Activated CD4-positive, alpha-beta memory T cell treated with anti-CD3 and anti-CD28 coated beads for 36 hours (primary cell): ENCODE measurements at places on chromosomes 7 and 10. TPM values are rescaled to one million over a fixed set of nuclear protein-coding genes. Genes with fewer than 3 reads are reported as not detected.

Gene GPR37
- 0.07 TPM for total RNA-seq

Gene ELOVL3
- total RNA-seq, result 0.56 TPM

Gene LRRN3
- total RNA-seq, result 4.0 TPM

Gene TMEM196
- total RNA-seq, result not detected

Gene PTF1A
- not detected for total RNA-seq

Gene TSC22D4
- 87.8 TPM for total RNA-seq

Gene ENO4
- total RNA-seq, result not detected

Gene ADAP1
- 14.1 TPM for total RNA-seq

- H3K27ac ChIP-seq, result no peak overlapping the region
- H3K4me1 ChIP-seq, result no peaks in the 10 kb centered on the region
- H3K27me3 ChIP-seq, result no peaks in the 10 kb centered on the region
- no peak overlapping the region for H3K4me3 ChIP-seq
Measured at GRCh38 chr10:126242397-126243260, 145.6 kb downstream of the ADAM12 start.

GRCh38 chr7:95330204-95330960 is 6.0 kb upstream of the PON1 start:
- H3K4me1 ChIP-seq, result peaks cover 13% of the 10 kb centered on the region
- peaks cover 5% of the 10 kb centered on the region for H3K27me3 ChIP-seq

DNA sequence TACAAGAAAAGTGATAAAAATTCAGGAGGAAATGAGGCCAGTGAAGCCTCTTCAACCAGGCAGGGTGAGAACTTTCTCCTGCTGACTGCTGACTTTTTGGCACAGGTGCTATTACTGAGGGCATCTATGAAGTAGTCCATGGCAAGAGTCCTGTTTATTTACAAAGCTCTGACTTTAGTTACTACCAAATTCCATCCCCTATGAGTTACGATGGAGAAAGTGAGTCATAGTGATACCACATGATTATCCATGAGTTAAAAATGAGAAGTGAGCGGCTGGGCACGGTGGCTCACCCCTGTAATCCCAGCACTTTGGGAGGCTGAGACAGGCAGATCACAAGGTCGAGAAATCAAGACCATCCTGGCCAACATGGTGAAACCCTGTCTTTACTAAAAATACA is 19.9 kb downstream of the CCDC3 start:
- DNase-seq, result no peak
- H3K27me3 ChIP-seq, result peaks cover 23% of the 10 kb centered on the region
- no peaks in the 10 kb centered on the region for H3K36me3 ChIP-seq
- no peak overlapping the region for H3K4me3 ChIP-seq

GRCh38 chr10:94093286-94093905 is 99.7 kb downstream of the PLCE1 start:
- H3K36me3 ChIP-seq, result no peaks in the 10 kb centered on the region
- H3K4me1 ChIP-seq, result no peaks in the 10 kb centered on the region
- no peak for DNase-seq
- peaks cover 2% of the 10 kb centered on the region for H3K27me3 ChIP-seq
- no peak overlapping the region for H3K27ac ChIP-seq

DNA sequence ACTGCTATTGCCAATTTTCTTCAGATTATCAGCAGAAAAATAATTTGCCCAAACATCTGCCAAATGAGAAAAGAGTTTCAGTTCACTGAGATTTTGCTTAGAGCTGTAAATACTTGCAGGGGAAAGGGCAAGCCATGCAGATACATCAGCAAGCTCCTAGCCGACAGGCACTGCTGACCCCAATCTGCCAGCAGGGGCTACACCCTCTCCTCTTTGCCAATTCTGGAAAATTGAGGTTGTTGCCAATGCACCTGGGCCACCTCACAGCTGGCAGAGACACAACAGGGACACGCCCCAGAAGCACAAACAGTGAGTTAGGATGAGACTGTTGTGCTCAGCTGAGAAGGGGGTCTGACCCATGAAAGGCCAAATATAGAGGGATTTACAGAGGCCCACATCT is 129.5 kb upstream of the MYO3A start:
- no peak overlapping the region for H3K4me3 ChIP-seq
- no peak for DNase-seq
- H3K27ac ChIP-seq, result no peak overlapping the region
- H3K36me3 ChIP-seq, result no peaks in the 10 kb centered on the region
- H3K27me3 ChIP-seq, result no peaks in the 10 kb centered on the region
- H3K4me1 ChIP-seq, result no peaks in the 10 kb centered on the region

- DNase-seq, result no peak
- peaks cover 5% of the 10 kb centered on the region for H3K4me1 ChIP-seq
- H3K27me3 ChIP-seq, result no peaks in the 10 kb centered on the region
- no peaks in the 10 kb centered on the region for H3K36me3 ChIP-seq
- no peak overlapping the region for H3K4me3 ChIP-seq
Measured at GRCh38 chr7:131218727-131219128, 108.9 kb upstream of the MKLN1 start.

- H3K36me3 ChIP-seq, result peaks cover 5% of the 10 kb centered on the region
- H3K27me3 ChIP-seq, result no peaks in the 10 kb centered on the region
- H3K4me1 ChIP-seq, result peaks cover 9% of the 10 kb centered on the region
- no peak for DNase-seq
- H3K27ac ChIP-seq, result no peak overlapping the region
Measured at GRCh38 chr10:35480142-35480541, 125.0 kb upstream of the GJD4 start.

DNA sequence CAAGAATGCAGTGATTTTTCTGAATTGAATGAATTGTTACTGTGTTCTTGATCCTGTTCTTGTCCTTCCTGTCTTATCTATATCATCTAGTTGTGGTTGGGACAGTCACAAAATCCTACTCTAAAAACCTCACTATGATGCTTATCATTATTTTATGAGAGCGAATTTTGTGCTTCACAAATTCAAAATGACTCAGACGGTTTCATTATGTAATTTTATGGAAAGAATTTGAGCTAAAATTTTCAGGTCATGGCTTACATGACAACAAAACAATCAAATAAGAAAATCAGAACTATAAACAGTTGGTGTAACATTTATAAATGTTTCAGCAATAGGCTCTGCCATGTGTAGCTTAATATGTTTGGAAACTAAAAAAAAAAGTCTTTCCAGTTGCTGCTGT is 6.9 kb downstream of the PRKAR2B start:
- no peaks in the 10 kb centered on the region for H3K36me3 ChIP-seq
- no peak overlapping the region for H3K4me3 ChIP-seq

DNA sequence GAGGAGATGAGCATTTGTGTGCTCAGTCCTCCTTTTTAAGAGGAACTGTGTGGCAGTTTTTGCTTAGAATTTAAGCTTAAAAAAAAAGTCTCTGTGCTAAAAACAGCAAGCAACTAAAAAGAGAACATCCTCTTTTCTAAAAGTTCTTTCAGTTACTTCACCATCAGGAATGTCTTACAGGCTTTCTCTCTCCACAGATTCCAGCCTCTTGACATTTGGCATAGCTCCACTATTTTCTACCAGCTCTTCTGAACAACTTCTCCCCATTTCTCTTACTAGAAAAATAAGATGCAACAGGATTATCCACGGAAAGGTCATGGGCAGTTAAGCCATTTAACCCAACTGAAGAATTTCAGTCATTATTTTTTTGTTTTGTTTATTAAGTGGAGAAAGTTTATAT is 13.2 kb downstream of the PCLO start:
- no peaks in the 10 kb centered on the region for H3K27me3 ChIP-seq
- DNase-seq, result no peak
- H3K4me3 ChIP-seq, result no peak overlapping the region
- H3K27ac ChIP-seq, result no peak overlapping the region
- H3K4me1 ChIP-seq, result no peaks in the 10 kb centered on the region

GRCh38 chr10:104862-105565 is 30.2 kb upstream of the ZMYND11 start:
- H3K4me3 ChIP-seq, result no peak overlapping the region
- H3K4me1 ChIP-seq, result peaks cover 4% of the 10 kb centered on the region
- DNase-seq, result no peak
- H3K36me3 ChIP-seq, result no peaks in the 10 kb centered on the region

- peak overlapping the region; percentile 90 for H3K27ac ChIP-seq
- peaks cover 2% of the 10 kb centered on the region for H3K27me3 ChIP-seq
- peaks cover 30% of the 10 kb centered on the region for H3K4me1 ChIP-seq
- no peaks in the 10 kb centered on the region for H3K36me3 ChIP-seq
Measured at GRCh38 chr10:21526860-21527597, 1.5 kb upstream of the SKIDA1 start.

- H3K27me3 ChIP-seq, result peaks cover 3% of the 10 kb centered on the region
- H3K36me3 ChIP-seq, result peaks cover 2% of the 10 kb centered on the region
Measured at GRCh38 chr10:132368881-132369635, 27.9 kb upstream of the PWWP2B start.

GRCh38 chr7:92075455-92076158 is 58.7 kb downstream of the CYP51A1 start:
- H3K36me3 ChIP-seq, result peaks cover 23% of the 10 kb centered on the region
- no peak overlapping the region for H3K4me3 ChIP-seq
- DNase-seq, result no peak
- no peak overlapping the region for H3K27ac ChIP-seq

GRCh38 chr7:29408841-29409243 is 154.8 kb upstream of the PRR15 start:
- H3K27ac ChIP-seq, result no peak overlapping the region
- no peaks in the 10 kb centered on the region for H3K36me3 ChIP-seq
- DNase-seq, result peak; percentile 41
- H3K4me3 ChIP-seq, result no peak overlapping the region
- no peaks in the 10 kb centered on the region for H3K4me1 ChIP-seq

- no peaks in the 10 kb centered on the region for H3K36me3 ChIP-seq
- DNase-seq, result no peak
- H3K27ac ChIP-seq, result no peak overlapping the region
- H3K27me3 ChIP-seq, result peaks cover 7% of the 10 kb centered on the region
Measured at GRCh38 chr7:115267503-115267902, 345.6 kb downstream of the MDFIC start.

DNA sequence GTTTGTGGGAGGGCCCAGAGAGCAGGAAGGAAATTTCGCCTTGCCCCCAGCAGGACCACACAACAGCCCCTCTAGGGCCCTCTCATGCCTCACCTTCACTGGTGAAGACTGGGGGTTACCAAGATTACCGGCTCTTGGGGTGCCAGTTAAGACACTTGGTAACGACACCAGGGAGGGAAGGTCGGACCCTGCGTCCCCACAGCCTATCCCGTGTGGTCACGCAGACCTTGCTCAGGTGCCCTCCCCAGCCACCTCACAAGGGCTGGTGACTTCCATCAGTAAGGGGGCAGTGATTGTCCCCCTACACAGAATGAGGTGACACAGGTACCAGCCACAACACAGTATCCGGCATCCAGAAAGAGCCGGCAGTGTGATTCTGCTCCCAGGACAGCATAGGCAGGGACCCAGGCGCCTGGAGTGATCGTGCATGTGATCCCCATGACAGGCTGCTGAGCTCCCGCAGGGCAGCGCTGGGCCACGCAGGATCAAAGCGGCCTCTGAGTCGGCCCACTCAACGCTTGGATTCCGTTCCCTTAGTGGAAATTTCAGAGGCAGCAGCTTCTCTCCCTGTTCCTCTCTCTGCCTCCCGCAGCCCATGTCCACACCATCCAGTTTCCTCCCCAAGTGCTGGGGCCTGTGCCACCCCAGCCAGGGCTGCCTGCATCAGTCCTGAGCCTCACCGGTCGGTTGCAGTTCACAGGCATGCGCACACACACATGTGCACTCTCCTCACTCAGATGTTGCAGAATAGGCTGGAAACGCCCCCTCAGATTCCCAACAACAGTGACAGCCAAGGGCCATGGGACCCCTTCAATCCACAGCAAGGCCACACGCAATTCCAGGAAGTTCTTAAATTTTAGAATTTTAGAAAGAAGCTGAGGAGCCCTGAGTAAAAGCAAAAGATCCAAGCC is 35.8 kb downstream of the CAMK2B start:
- H3K27me3 ChIP-seq, result peaks cover 22% of the 10 kb centered on the region
- no peaks in the 10 kb centered on the region for H3K4me1 ChIP-seq
- H3K27ac ChIP-seq, result no peak overlapping the region
- H3K4me3 ChIP-seq, result no peak overlapping the region
- H3K36me3 ChIP-seq, result no peaks in the 10 kb centered on the region

DNA sequence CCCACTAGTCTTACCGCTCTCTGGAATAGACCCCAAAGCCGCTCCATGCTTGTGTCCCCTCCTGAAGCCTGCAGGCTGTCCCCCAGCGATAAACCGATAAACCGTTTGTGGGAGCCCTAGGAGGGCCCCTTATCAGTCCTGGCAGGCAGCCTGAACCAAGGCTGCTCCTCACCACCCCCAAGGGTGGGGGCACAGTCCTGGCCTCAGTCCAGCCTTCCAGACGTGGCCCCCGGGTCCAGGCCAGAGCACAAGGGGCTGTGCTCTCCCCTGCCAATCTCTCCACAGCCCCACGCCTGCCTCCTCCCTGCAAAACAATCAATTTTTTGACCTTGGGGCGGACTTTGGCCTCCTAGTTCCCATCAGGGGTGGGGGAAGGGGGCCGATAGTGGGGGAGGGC is at the start of gene TFR2:
Gene TFR2, minus strand, starts transcription at position 90 of the 397 bp plus-strand sequence. Its CDS starts 43 bp downstream, at position 47.
- H3K27ac ChIP-seq, result no peak within 1 kb of the TSS
- no peaks in the 10 kb centered on the region for H3K36me3 ChIP-seq
- no peaks in the 10 kb centered on the region for H3K4me1 ChIP-seq
